ENCODE measurements at places on chromosomes 11 and 22.

GRCh38 chr22:49753961-49754695 is 73.5 kb downstream of the BRD1 start:
- no peak for DNase-seq

- DNase-seq = no peak
Measured at GRCh38 chr22:40009292-40009774, 14.6 kb downstream of the FAM83F start.

GRCh38 chr11:102390667-102391465 is 43.9 kb downstream of the BIRC2 start:
- no peak for DNase-seq

DNA sequence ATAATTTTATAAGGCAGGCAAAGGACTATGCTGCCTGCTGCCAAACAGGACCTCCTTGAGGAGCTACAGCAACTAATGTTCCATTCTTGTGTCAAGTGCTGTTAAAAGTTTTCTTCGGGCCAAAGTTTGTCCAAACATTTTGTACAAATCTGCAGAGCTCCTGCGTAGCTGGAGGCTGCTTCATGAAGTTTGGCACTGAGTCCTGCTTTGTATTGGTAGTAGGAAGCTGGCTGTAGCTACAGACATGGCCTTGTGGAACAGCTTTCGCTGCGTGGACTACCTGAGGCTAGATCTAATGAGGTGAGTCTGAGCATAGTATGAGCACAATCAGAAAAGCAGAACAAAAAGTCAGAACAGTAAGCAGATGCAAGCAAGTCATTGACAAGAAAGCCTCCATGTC is 528.1 kb downstream of the DLG2 start:
- no peak for DNase-seq

GRCh38 chr11:18253778-18254338 is 5.4 kb upstream of the SAA2 start:
- no peak for DNase-seq

GRCh38 chr11:23227078-23227445 is 366.8 kb upstream of the CCDC179 start:
- no peak for DNase-seq

GRCh38 chr22:46115388-46115678 is 35.0 kb upstream of the PPARA start:
- DNase-seq = no peak

DNA sequence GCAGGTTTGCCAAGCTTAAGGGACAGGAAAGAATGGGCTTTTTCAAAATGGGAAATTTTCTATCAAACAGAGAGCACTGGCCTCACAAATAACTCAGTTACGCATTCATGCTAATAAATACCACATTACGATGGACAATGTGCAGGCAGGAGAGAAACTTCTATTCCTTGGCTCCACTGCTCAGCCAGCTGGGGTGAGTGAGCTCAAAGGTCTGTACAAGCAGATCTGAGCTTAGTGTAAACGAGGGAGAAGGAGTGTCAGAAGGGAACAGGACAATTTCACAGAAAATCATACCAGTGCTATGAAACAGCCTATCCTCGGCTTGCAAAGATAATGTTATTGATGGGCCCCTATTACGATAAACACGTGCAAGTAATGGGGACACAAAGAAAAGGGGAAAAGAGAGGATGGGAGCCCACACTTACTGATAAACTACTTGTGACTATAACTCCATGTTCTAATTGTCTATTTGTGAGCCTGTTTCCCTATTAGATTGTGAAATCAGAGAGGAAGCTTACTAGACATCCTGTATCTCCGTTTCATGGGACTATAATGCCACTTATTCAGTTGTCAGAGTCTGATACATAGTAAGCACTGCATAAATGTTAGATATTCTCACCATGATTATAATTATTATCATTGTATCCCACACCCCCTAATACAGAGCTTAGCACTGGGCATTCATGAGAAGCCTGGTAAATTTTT is 46.3 kb downstream of the AMOTL1 start:
- DNase-seq = no peak

- DNase-seq = no peak
Measured at GRCh38 chr11:114883472-114883871, 205.1 kb downstream of the NXPE2 start.
